Transverse colon (tissue), 4 donors: ENCODE measurements at places on chromosomes 3 and 15. TPM values are rescaled to one million over a fixed set of nuclear protein-coding genes. Genes with fewer than 3 reads are reported as not detected.

GRCh38 chr3:49248840-49249227, 28.2 kb downstream of the C3orf62 start:
- DNase-seq = no peak

GRCh38 chr15:101647251-101647650, 4.9 kb downstream of the TM2D3 start:
- DNase-seq = no peak

DNA sequence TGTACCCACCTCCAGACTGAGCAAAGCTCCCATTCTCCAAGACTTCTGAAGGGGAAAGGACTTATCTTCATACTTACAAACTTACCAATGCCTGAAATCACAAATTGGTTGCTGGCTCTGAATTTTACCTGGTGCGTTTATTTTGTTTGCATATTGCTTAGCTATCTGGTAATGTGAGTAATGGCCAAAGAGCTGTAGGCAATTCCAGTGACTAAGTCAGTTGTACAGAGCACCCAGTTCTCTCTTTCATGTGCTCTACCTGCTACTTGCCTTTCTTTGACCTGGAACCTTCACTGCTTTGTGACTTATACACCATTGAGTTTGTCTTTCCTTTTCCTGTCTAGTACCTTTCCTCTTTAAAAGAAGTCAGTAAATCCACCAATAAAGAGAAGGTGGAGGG, 755.9 kb upstream of the LMCD1 start:
- DNase-seq = no peak

- no peak for DNase-seq
Observed at GRCh38 chr3:134480546-134480945, 5.2 kb downstream of the ANAPC13 start.

- no peak for DNase-seq
Observed at GRCh38 chr3:101902041-101902440, 52.7 kb downstream of the NFKBIZ start.

DNA sequence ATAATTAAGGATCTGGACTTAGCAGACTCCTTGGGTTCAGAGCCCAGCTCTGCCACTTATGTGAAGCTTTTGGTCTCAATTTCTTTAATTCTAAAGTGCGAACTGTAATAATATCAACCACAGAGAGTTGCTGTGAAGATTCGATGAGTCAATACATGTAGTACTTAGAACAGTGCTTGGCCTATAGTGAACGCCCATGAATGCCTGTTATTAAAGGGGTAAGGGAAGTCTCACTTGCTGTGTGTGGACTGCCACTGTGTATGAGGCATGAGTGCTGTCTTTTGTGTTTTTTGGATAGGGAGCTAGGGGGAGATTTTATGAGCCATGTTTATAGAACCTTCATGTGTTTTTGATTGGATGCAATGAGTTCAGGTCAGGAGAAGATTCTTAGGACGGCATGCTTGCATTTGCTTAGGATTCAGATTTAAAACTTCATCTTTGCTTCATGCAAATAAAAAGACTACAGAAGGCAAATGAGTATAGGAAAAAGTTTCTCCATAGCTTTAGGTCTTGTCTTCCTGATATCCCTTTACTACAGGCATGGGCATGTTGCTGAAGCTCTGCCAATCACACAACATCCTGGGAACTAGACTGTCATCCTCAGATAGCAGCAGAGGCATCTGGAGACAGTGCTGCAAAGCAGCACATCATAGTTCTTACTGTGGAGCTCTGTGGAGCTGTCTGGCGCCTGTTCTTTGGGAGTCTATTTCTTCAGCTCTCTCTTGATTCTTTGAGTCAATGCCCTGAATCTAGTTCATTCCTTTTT, 50.0 kb downstream of the PLS1 start:
- no peak for DNase-seq

GRCh38 chr3:41701191-41701698, 260.7 kb downstream of the ULK4 start:
- no peak for DNase-seq

- DNase-seq = no peak
Observed at GRCh38 chr3:157420606-157421130, 16.0 kb upstream of the PTX3 start.

Gene TP53BP1
- total RNA-seq = 38.1 TPM

Gene ZNF860
- 0.41 TPM for total RNA-seq

Gene KBTBD12
- 3.4 TPM for total RNA-seq

- DNase-seq = no peak
Observed at GRCh38 chr3:31321620-31322019, 211.1 kb upstream of the STT3B start.

- no peak for DNase-seq
Observed at GRCh38 chr15:87631093-87631492, 625.4 kb downstream of the NTRK3 start.
